Stomach (tissue), 19 donors: ENCODE measurements at places on chromosomes 13 and 19. TPM values are rescaled to one million over a fixed set of nuclear protein-coding genes. Genes with fewer than 3 reads are reported as not detected.

ZNF681 gene
- total RNA-seq = 3.5 TPM

ITGBL1 gene
- 5.8 TPM for total RNA-seq

CLEC17A gene
- not detected for total RNA-seq

NXNL1 gene
- total RNA-seq = not detected

TMEM150B gene
- total RNA-seq = not detected

RAB3D gene
- total RNA-seq = 11.6 TPM

RETN gene
- total RNA-seq = 9.6 TPM

ZNF836 gene
- 1.4 TPM for total RNA-seq

TSSK6 gene
- 2.0 TPM for total RNA-seq

DEDD2 gene
- total RNA-seq = 83.1 TPM

FAM83E gene
- total RNA-seq = 56.0 TPM

WDR87 gene
- not detected for total RNA-seq

ZNF586 gene
- not detected for total RNA-seq
